ENCODE measurements at places on chromosomes 11 and 22.
A peak's percentile ranks its signal among the peaks of the same experiment; 100 is the strongest.

DNA sequence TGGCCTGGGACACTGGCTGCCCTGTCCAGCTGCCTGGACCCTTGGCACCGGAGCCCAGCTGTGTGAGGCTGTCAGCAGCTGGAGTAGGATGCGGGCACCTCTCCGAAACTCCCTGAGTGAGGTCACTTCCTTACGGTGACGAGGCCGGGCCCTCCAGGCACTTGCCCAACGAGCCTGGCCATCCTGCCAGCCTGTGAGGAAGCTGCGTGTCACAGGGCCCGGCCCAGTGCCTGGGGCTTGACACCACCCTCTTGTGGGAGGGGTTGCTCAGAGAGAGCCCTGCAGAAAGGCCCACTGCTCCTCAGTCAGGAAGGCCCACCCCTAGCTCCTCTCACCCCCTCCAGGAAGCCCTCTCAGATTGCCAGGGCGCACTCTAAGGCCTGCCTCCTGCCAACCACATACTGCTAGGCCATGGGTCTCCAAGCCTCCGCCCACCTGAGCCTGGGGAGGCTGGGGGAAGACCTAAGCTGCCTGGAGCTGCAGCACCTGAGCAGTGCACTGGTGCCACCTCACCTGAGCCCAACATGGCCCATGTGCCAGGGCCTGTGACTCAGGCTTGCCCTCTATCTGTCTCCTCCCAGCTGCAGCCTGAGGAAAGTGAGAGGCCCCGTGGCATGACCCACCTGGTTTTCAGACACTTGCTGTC is 4.3 kb upstream of the PHLDA2 start:
- DNase-seq: peak; percentile 94

DNA sequence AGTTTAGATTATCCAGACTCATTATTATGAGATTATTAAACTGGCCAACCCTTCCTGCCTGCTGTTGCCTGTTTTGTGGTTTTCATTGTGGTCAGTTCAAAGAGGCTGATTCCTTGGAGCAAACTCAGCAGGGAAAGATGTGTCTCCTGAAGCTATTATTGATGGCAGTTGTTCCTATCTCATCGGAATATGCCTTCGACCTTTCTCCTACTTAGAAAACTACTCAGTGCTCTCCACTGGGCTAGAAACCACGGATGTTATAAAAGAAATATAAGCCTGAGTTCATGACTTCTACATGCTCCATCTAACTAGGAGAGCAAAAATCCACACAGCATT is 80.2 kb upstream of the NAV2 start:
- DNase-seq: peak; percentile 74

- peak; percentile 81 for DNase-seq
Measured at GRCh38 chr11:14418801-14419417, 59.9 kb upstream of the RRAS2 start.

DNA sequence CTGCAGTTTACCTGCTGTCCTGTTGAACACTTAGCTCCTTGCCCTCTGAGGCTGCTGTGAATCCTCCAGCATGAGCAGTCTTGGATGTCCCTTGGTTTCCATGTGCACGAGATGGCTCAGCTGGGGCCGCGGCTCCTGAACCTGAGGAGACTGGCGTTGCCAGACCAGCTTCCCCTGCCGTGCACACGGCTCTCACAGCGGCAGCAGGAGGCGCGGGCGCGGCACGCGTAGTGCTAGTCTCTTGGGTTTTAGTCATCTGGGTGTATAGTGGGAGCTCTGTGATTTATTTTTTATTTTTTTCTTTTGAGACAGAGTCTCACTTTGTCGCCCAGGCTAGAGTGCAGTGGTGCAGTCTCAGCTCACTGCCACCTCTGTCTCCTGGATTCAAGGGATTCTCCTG is 54.8 kb downstream of the MUC6 start:
- no peak for DNase-seq

- no peak for DNase-seq
Measured at GRCh38 chr11:115385226-115385625, 119.0 kb downstream of the CADM1 start.

DNA sequence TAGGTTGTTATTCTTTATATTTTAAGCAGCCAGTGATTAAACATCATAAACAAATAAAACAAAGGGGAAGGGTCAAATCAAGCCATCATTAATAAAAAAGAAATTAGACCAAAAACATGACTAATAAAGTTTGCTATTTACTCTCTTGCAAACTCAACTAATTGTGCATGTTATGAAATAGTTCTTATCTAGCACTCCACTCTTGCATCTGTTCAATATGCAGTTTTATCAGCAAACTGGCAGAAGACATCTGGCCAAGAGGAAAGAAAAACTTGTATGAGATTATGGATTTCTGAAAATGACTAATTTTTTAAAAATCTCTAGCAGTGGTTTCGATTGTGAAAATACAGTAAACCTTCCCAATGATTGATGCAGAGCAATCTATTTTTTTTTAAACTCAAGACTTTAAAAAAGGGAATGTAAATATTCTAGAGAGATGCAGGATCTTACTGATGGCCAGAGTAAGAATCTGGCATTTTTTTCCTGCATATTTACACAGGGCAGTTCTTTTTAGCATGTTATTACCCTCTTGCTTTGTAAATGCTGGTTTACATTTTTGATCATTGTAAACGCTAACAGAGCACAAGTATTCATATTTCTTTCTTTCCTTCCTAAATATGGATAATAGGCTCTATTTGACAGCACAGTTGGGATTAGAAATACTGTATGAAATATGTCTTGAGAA is 83.3 kb downstream of the GRIA4 start:
- DNase-seq: no peak

Measured in MCF 10A (cell line).